AG10803 (cell line): ENCODE measurements at places on chromosomes 7 and 10.
A peak's percentile ranks its signal among the peaks of the same experiment; 100 is the strongest.

DNA sequence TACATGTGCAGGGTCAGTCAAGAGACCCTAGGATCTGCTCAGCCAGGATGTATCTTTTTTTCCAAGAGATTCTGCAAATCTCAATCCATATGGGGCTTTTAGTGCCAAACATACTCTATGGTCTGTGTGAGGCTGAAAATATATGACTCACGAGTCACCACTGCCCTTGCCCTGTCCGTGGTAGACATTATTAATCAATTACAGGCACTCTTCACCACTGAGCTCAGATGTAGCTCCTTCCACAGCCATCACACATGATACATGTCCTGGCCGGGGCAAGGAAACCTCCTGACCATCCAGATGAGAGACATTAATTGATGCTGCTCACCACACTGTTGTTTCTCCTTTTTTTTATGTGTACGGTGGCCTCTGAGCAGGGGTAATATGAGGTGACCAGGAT lies 90.2 kb upstream of the RET start:
- peak; percentile 1 for DNase-seq

DNA sequence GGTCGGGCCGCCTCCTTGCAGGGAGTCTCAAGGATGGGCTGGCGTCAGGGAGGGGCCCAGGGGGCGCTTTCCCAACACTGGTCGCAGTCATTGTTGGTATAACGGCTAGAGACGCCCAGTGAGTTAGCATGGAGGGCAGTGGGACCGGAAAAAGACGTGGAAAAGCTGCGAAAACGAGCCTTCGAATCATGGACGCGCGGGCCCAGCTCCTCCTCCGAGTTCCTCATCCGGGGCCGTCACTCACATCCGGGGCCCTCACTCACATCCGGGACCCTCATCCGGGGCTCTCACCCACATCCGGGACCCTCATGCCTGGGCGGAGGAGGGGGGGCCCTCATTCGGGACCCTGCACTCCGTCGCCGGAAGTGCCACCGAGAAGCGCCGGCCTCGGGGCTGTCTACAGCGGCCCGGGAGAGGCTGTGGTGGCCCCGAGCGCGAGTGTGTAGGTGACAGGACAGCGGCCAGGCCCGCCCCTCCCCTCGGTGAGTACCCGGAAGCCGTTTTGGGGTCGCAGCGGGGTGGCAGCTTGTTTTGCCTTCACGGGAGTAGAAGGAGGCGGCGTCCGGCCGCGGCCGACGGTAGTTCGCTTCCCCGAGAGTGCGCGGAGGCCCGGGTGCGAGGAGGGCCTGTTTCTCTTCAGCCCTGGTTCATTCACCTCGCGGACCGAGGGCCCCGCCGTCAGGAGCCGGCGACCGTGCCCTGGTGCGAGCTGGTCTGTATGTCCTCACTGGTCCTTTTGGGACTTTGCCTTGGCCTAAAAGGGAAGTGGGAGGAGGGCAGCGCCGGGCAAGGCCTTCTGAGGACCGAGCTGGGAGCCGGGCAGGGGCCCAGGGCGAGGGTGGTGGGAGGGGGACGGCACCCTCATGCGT lies at the start of gene ZNF655:
Gene ZNF655, plus strand, starts transcription at position 337 of the 869 bp plus-strand sequence. CDS start 1,918 bp downstream, outside the sequence.
- peak; percentile 78 for DNase-seq

DNA sequence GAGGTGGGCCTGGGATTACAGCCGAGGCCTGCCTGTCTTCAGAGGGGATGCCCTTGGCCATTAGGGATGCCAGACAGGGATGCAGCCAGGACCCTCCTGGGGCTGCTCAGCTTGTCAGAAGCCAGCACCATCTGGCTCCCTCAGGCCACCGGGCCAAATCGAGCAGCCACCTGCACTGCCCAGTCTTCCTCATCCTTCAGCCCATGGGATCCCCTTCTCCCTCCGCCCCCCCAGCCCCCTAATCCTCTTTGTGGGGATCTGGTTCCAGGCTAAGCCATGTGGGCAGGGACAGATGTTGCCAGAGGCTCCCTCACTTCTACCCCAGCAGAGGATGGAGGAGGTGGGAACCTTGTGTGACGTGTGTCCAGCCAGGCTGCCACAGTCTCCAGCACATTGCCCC lies 137.4 kb upstream of the PPIF start:
- no peak for DNase-seq

DNA sequence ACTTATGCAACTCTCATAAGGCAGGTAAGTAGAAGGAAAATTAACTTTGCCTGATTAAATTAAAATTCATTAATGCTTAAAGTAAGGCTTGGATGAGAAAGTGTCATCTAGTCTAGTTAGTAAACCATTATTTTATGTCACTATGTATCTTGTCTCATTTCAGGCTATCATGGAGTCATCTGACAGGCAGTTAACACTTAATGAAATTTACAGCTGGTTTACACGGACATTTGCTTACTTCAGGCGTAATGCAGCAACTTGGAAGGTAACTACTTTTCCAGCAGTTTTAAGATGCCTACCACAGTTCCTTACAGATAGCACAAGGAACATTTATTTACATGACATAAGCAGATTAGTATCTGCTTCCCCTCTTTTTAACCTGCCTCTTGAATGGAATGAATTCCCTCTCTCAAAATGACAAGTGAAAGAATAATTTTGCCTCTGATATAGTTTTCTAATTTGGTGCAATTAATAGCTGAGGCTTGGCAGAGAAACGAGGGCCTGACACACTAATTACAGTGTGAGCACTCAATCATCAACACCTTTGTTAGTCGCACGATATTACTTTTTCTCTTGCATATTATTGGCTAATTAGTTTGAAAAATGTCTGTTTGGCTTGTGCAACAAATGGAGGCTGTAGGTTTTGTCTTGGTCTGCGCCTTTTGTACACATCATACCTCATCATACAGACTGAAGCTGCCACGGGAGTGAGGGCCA lies 245.0 kb downstream of the FOXP2 start:
- DNase-seq = no peak

DNA sequence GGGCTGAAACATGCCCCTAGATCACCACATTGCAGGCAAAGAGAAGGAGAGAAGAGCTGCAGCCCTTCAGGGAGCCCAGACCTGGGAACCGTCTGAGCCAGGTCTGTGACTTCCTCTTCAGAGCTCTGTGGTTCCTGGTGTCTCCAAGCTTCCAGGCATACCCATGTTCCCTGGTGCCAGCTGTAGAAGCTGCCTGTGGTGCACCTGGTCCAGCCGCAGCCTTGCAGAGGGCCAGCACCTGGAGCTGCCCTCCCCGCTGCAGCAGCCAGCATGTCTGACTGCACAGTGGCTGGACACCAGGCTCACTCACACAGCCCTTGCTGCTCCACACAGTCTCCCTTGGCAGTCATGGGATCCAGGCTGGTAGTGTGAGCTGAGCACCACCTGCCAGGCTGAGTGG lies 33.6 kb downstream of the C7orf25 start:
- no peak for DNase-seq

- DNase-seq = no peak
These were observed 26.5 kb downstream of the GALNT11 start for GRCh38 chr7:152051968-152052367.

DNA sequence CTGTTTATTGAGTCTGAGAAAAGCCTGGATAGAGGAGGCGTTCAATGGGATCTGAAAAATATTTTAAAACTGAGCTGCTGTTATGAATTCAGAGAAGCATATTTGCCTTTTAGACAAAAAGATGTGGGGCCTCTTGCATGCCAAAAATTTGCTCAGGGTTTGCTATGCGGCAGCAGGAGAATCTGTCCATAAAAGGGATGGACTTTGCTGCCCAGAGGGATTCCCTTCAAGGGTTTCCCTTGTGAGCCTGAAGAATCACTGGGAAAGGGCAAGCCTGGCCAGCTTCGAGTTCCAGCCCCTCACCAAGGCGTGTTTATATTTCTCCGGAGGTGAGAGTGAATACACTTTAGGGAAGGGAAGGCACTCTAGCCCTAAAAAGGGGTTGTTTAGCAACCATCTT lies 55.5 kb upstream of the CALD1 start:
- DNase-seq = no peak

DNA sequence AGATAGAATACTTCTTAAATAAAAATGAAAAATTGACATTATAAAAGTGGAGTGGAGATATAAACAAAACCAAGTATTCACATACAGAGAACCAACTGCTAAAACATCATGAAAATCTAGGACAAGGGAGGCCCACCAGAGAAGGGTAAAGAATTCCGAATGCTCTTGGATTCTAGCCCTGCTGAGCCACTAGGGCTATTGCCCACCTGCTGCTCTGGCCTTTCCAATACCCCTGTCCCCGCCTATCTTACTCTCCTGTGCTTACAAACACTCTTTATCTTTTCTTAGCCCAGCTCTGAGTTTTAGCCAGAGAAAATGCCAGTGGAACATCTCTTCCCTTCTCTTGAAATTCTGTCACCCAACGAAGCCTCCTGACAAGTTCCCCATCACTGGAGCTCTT lies 100.3 kb downstream of the MACC1 start:
- DNase-seq = no peak

DNA sequence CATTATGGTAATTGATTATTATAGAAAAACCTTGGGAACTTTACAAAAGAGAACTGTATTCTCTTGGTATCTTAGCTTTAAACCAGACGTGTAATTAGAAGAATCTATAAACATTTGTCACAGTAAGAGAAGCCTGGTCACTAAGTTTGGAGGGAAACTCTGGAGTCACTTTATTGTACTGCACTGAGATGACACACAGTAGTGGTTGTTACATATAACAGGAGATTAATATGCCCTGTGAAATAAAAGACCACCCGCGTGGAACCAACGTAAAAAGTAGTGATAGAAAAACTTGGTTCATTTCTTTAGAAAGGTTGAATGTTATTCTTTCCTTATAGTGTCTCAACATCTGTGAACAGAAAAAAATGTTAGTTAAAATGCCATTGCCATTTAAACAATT lies 416.1 kb downstream of the MDFIC start:
- DNase-seq = no peak

DNA sequence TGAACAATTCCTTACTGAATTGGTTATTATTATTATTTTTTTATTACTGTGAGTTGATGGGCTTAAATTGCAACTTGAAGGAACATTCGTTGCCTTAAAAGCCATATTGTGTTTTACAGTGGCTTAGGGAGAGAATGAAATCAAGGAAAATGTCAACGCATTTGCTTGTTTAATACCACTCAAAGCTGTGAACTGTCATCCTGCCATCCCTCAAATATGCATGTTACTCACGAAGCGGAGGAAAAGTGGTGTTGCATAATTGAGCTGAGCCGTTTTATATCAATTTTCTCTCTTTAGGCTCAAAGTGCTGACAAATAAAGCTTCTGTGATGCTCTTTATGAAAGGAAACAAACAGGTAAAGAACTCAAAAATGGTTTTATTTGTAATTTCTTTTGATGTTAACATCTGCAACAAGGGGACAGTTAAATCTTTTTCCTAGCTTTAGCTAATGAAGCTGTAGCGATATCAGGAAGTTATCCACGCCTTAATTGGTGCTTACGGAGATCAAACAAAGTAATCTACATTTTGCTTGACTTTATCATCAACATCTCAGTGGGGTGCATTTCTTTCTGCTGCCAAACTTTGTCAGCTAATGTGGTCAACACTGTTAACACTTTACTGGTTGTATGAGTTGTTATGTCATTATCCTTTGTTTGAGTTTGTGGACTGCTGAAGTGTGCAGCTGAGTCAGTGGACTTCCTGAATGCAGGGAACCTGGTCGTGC lies 33.1 kb downstream of the GLRX3 start:
- peak; percentile 55 for DNase-seq

DNA sequence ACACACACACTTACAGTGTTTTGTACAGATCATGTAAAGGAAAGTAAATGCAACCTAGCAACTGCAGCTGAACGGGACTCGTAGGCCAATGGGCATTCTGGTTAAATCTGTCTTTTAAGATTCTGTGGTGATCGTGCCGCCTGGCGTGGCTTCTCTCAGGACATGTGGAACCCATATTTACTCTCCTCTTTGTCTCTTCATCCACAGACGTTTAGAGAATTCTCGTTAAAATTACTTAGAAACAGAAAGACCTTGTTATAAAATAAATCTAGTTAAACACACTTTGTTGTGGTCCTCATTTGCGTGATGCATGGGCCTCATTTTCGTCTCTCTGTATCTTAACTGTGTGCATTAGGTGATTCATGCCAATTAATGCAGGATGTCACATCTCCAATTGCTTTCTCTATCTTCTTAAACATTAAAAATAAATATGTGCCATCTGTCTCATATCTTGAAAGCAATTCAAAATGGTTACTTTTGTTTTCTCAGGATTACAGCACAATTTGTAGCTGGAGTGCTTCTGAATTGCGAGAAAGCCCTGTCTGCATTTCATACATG lies 11.5 kb downstream of the KLF6 start:
- peak; percentile 72 for DNase-seq
